Progenitor cell of endocrine pancreas (in vitro differentiated cells): ENCODE measurements at places on chromosomes 13 and 19.

- H3K4me3 ChIP-seq: no peak overlapping the region
- no peaks in the 10 kb centered on the region for H3K27me3 ChIP-seq
- H3K27ac ChIP-seq: no peak overlapping the region
- no peaks in the 10 kb centered on the region for H3K36me3 ChIP-seq
- no peak for DNase-seq
Observed at GRCh38 chr13:93562676-93563075, 336.1 kb downstream of the GPC6 start.

- H3K27me3 ChIP-seq: no peaks in the 10 kb centered on the region
- no peaks in the 10 kb centered on the region for H3K4me1 ChIP-seq
- H3K27ac ChIP-seq: no peak overlapping the region
- no peak for DNase-seq
- no peak overlapping the region for H3K4me3 ChIP-seq
Observed at GRCh38 chr19:52200044-52200443, 10.2 kb downstream of the PPP2R1A start.

DNA sequence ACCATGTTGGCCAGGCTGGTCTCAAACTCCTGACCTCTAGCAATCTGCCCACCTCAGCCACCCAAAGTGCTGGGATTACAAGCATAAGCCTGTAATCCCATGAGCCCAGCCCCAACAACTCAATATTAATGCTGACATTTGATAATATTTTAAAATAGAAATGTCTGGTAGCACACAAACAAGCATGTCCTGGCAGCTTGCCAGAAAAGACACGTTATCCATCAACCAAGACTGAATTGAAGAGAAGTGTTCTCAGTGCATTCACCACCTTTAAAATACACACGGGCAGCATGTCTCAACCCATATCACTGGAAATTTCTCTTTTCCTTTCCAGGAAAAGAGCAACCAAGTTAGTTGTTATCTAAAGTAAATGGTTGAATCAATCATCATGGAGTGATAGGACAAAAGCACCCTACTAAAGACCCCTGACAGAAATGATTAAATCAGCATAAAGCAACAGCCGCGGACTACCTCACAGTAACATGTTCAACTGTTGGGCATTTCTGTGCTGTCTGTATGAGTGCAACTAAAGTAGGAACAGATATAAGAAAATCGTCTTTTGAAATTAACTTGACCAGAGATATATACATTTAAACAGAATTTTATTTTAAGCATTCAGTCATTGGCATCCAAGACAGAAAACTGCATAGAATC lies 25.0 kb downstream of the LHFPL6 start:
- no peaks in the 10 kb centered on the region for H3K36me3 ChIP-seq
- no peak overlapping the region for H3K4me3 ChIP-seq
- no peak for DNase-seq
- H3K4me1 ChIP-seq: peaks cover 8% of the 10 kb centered on the region

- no peak for DNase-seq
- H3K27me3 ChIP-seq: peaks cover under 1% of the 10 kb centered on the region
- H3K4me3 ChIP-seq: no peak overlapping the region
- H3K27ac ChIP-seq: no peak overlapping the region
- no peaks in the 10 kb centered on the region for H3K36me3 ChIP-seq
Observed at GRCh38 chr13:51823863-51824262, 19.9 kb upstream of the DHRS12 start.

GRCh38 chr13:59479629-59480028 lies 684.1 kb downstream of the DIAPH3 start:
- no peak overlapping the region for H3K27ac ChIP-seq
- H3K36me3 ChIP-seq: no peaks in the 10 kb centered on the region
- no peaks in the 10 kb centered on the region for H3K27me3 ChIP-seq
- H3K4me3 ChIP-seq: no peak overlapping the region
- peaks cover 11% of the 10 kb centered on the region for H3K4me1 ChIP-seq

DNA sequence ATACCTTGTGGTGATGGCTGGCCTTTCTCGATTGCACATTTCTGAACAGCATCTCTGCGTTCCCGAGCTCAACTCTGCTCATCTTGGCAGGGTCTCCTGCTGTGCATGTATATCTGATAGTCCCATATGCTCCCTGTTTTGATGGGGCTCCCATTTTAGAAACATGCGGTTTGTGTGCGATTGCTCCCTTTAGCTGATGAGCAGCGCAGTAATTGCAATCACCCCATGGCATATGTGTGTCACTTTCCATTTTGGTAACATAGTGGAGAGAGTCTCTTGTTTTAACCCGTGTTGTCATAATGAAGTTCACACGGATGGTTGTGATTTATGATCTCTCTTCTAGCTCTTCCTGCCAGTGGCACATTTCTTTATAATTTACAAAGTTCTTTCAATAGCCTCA lies 144.7 kb downstream of the MTUS2 start:
- no peak overlapping the region for H3K4me3 ChIP-seq
- H3K36me3 ChIP-seq: peaks cover 1% of the 10 kb centered on the region
- DNase-seq: no peak
- H3K4me1 ChIP-seq: no peaks in the 10 kb centered on the region

- no peak overlapping the region for H3K27ac ChIP-seq
- H3K27me3 ChIP-seq: peaks cover 3% of the 10 kb centered on the region
- peaks cover 1% of the 10 kb centered on the region for H3K36me3 ChIP-seq
- no peak for DNase-seq
Observed at GRCh38 chr13:33310245-33311038, 24.9 kb upstream of the STARD13 start.

DNA sequence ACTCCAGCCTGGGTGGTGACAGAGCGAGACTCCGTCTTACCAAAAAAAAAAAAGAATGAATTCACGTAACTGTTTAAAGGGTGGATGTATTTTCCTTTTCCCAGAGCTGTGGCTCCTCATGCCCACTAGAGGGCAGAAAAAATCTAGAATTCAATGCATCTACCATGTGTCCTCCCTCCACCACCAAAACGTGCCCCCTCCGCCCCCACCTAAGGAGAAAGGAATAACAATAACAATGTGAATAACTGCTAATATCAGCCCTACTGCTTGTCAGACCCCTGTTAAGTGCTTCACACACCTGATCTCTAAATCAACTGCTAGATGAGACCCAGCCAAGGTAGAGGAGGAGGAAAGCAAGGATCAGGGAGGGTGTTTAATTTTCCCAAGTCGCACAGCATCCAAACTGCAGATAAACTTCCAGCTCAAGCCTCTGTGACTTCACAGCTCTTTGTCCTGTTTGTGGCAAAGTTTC lies 20.2 kb upstream of the PNMA8B start:
- no peak for DNase-seq
- no peak overlapping the region for H3K27ac ChIP-seq
- no peak overlapping the region for H3K4me3 ChIP-seq
- H3K4me1 ChIP-seq: no peaks in the 10 kb centered on the region
- peaks cover 20% of the 10 kb centered on the region for H3K27me3 ChIP-seq

- no peaks in the 10 kb centered on the region for H3K4me1 ChIP-seq
- H3K4me3 ChIP-seq: no peak overlapping the region
- H3K27ac ChIP-seq: no peak overlapping the region
- DNase-seq: no peak
Observed at GRCh38 chr13:49374585-49375290, 69.1 kb downstream of the CAB39L start.

- H3K36me3 ChIP-seq: no peaks in the 10 kb centered on the region
- no peak for DNase-seq
- no peak overlapping the region for H3K27ac ChIP-seq
- H3K4me1 ChIP-seq: peaks cover 2% of the 10 kb centered on the region
- peaks cover 4% of the 10 kb centered on the region for H3K27me3 ChIP-seq
Observed at GRCh38 chr13:48806522-48806921, 152.8 kb downstream of the CYSLTR2 start.

DNA sequence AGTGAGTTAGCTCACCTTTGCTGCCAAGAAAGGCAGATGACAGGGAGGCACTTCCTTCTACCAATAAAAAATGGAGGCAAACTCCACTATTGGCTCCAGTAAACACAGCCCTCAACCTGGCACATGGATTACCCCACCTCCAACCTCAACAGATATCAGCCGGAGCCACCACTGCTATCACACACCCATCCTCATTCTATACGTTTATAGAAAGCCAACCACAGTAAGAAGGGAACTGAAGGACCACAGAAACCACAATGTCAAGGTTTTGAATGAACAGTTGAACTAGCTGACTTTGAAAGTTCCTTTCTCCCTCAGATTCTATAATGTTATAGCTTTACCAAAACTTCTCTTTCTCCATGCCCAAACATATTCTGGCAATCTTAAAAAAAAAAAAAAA lies 526.2 kb downstream of the UQCRFS1 start:
- H3K36me3 ChIP-seq: no peaks in the 10 kb centered on the region
- H3K4me3 ChIP-seq: no peak overlapping the region
- H3K27ac ChIP-seq: no peak overlapping the region
